Stimulated activated CD4-positive, alpha-beta T cell treated with anti-CD3 and anti-CD28 coated beads, Interleukin-1b, Interleukin-23, amount 100 ng/mL, for 1 hour (primary cell): ENCODE measurements at places on chromosomes 12 and 14.

GRCh38 chr12:53147653-53148052, 32.9 kb upstream of the ZNF740 start:
- DNase-seq, result no peak

DNA sequence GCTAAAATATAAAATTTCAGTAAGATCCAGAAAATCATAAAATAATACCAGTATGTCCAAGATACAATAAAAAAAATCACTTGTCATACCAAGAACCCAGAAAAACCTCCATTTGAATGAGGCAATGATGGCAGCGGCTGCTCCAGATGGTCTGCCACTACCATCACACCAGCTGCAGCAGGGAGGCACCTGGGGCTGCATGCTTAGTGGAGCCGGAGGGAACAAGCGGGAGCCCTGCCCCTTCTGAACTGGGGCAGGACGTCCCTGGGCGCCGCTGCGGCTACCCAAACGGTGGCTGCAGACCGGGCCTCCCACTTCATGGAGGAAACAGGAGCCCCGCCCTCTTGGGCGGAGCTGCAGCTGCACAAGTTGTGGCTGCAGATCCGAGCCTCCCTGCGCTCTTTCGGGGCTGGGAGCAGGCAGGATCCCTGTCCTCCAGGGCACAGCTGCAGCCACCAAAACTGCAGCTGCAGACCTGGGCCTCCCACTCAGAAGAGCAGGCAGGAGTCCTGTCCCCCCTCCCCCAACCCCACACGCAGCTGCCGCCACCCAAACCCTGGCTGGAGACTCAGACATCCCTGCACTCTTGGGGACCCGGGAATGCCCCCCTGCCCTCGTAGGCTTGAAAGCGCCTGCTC, 36.1 kb upstream of the OR5AU1 start:
- no peak for DNase-seq

DNA sequence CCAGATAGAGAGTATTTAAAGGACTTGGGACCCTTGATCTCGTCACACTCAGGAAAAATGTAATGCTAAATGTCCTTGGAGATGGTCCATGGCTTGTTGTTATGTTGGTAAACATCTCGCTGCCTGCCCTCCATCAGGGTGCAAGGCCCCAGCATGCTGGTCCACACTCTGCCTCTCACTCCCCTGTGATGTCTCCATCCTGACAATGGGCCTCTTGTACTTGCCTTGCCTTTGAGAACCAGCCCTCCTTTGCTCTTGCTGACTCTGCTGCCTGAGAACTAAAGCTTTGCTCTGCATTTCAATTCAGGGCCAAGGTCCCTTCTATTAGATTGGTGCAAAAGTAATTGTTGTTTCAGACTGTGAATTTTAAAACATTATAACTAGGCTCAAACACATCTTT, 131.0 kb upstream of the LMNTD1 start:
- DNase-seq, result no peak

DNA sequence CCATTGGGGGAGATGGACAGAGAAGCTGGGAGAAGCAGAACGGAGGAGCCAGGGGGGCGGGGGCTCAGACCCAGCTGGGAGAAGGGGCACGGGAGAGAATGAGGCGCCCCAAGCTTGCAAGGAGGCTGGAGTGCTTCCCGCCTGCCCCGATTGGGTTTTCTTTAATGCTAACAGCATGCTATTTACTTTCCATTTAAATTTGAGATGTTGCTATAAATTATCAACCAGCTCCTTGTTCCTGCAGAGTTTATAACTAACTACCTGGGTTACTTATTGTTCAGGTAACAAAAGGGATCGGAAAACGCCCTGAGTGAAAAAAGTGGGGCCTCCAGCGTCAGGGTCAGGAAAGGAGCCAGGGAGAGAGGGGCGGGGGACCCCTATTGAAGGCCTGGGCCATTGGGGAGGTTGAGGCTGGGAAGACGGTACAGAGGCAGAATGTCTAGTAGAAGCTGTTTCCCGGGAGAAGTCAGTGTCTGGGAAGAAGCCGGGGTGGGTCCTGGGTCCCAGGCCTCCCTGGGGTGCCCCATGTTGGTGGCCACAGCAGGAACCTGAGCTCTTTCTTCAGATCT, 2.5 kb downstream of the HNF1A start:
- DNase-seq, result no peak

DNA sequence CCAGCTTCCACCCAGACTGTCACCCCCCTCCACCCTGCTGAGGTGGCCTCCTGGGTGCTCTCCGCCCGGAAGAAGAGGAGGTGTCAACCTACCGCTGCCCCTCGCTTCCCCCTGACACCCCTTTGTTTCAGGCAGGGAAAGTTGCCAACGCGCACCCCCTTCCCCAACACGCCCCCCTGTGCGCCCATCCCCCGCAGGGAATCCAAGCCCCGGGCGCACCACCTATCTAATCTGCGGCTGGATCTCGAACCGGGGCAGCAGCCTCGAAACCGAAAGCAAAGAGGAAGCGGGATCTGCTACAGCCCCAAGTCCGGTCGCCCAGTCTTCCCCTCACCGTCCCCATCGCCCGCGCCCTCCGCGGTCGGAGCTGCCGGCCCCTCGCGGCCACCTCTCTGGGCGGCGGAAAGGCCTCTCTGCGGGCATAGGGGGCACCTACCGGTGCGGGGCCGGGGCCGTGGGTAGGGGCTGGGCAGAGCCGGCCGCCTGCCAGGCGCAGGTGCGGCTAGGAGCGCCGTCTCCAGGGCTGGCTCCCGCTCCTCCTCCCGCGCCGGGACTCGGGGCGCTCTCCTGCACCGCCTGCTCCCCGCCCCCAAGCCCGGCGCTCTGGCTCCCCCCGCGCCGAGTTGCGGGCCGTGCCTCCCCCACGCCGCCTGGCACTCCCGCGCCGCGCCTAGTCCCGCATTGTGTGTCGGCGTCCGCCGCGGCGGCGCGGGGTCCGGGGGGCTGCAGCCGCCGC, 18.3 kb upstream of the PLEKHH1 start:
- DNase-seq, result no peak

- DNase-seq, result no peak
Measured at GRCh38 chr14:55129428-55130195, 560 bp downstream of the LGALS3 start.

- peak; percentile 59 for DNase-seq
Measured at GRCh38 chr12:4857472-4858291, 52.0 kb upstream of the KCNA1 start.

- no peak for DNase-seq
Measured at GRCh38 chr12:21296751-21297406, 37.8 kb downstream of the SLCO1A2 start.

- no peak for DNase-seq
Measured at GRCh38 chr12:132740652-132741051, 21.0 kb downstream of the ANKLE2 start.

- peak; percentile 53 for DNase-seq
Measured at GRCh38 chr14:23056145-23056955, 970 bp downstream of the CDH24 start.

GRCh38 chr12:47777741-47778558, 4.9 kb downstream of the SLC48A1 start:
- DNase-seq, result no peak

- no peak for DNase-seq
Measured at GRCh38 chr12:25384038-25384892, 133.5 kb upstream of the KRAS start.

DNA sequence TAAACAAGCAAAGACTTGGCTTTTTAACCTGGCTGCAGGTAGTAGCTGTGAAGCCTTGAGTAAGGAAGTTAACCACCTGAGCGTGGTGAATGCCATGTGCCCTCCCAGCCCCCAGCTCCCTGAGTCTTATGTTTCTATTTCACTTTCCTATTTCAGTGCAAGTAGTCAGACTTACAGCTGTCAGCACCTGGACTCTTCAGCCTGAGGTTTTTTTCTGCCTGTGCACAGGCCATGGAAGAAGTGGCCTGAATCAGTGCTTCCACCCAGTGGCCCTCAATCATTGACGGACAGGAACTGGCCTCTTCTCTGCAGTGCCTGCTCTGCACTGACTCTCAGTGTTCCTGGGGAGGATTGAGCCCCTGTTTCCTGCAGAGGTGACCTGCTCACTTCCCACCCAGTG, 796.4 kb downstream of the MED13L start:
- no peak for DNase-seq

DNA sequence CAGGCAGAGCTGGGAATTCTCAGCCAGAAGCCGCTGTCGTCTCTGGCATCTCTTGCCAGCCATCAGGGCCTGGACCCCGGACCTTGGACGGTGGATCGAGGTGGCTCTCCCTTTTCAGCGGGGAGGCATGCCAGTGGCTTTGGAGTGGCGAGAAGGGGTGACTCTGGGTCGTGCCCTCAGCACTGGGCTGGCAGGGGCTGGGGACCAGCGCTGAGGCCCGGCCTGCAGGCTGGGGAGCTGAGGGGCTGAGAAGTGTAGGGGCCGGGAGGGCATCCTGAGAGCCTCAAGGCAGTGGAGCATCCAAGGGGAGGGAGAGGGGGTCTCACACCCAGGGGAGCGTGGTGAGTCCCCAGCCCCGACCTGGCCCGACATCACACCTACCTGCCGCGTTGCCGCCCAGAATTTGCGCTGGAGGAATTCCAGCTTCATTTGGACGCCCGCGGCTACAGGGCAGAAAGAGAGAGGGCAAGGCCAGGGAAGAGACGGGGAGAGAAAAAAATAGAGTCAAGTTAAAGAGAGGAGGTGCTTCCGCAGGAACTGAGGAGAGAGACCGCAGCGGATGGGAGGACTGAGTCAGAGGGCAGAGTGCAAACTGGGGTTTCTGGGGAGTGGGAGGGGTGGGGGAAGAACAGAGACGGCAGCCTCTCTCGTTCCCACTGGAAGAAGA, 9.0 kb upstream of the LRTM2 start:
- DNase-seq, result no peak

GRCh38 chr12:11794751-11795150, 145.3 kb downstream of the ETV6 start:
- DNase-seq, result no peak
